Small intestine (tissue), 16 donors: ENCODE measurements at places on chromosomes 16 and 17. TPM values are rescaled to one million over a fixed set of nuclear protein-coding genes. Genes with fewer than 3 reads are reported as not detected.

GRCh38 chr16:29975811-29976511 lies 2.3 kb downstream of the TAOK2 start:
- no peaks in the 10 kb centered on the region for H3K27me3 ChIP-seq
- no peak overlapping the region for H3K27ac ChIP-seq
- H3K4me1 ChIP-seq, result no peaks in the 10 kb centered on the region
- peak overlapping the region; percentile 83 for H3K4me3 ChIP-seq
- DNase-seq, result no peak
- H3K36me3 ChIP-seq, result peaks cover 4% of the 10 kb centered on the region

DNA sequence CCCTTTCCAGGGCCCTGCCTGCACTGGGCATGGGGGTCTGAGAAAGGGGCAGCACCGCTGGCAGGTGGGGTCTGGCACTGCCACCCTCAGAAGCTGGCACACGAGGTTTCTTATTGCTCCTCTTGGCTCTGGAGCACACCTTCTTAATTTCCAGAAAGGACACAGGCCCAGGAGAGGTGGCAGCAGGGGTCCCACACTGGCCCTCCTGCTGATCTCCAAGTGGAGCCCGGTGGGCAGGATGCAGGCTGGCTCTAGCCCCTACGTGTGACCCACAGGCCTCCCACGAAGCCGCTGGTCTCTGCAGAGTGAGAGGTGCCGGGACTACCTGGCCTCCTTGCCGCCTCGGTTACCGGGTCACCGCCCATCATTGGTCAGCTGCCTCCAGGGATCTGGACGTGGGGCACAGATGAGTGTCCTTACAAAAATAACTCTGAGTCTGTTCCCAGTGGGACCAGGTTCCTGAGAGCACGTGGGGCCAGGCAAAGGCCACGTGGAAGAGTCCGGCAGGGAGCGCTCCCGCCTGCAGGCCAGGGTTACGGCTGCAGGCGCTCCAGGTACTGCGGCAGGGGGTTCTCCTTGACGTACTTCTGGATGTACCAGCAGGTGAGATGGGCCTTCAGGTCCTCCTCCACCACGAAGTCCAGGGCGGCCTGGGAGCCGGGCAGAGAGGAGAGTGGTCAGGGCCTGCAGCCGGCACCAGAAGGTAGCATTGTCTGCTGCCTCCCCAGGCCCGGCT lies 10.3 kb downstream of the NATD1 start:
- H3K36me3 ChIP-seq, result no peaks in the 10 kb centered on the region
- no peak overlapping the region for H3K4me3 ChIP-seq
- no peaks in the 10 kb centered on the region for H3K27me3 ChIP-seq
- no peak overlapping the region for H3K27ac ChIP-seq
- DNase-seq, result no peak

- H3K4me3 ChIP-seq, result no peak overlapping the region
- H3K36me3 ChIP-seq, result no peaks in the 10 kb centered on the region
- peak overlapping the region; percentile 47 for H3K27ac ChIP-seq
- H3K4me1 ChIP-seq, result peaks cover 18% of the 10 kb centered on the region
- H3K27me3 ChIP-seq, result no peaks in the 10 kb centered on the region
- peak; percentile 83 for DNase-seq
These were observed 118.4 kb downstream of the VPS53 start for GRCh38 chr17:596287-596686.

GRCh38 chr17:53721101-53721500 lies 101.6 kb upstream of the KIF2B start:
- H3K27ac ChIP-seq, result no peak overlapping the region
- no peaks in the 10 kb centered on the region for H3K4me1 ChIP-seq
- no peaks in the 10 kb centered on the region for H3K27me3 ChIP-seq
- no peak overlapping the region for H3K4me3 ChIP-seq
- no peaks in the 10 kb centered on the region for H3K36me3 ChIP-seq
- no peak for DNase-seq

GRCh38 chr16:69179328-69180010 lies 7.5 kb upstream of the SNTB2 start:
- H3K36me3 ChIP-seq, result no peaks in the 10 kb centered on the region
- peak overlapping the region; percentile 49 for H3K27ac ChIP-seq
- H3K4me1 ChIP-seq, result no peaks in the 10 kb centered on the region
- peak; percentile 70 for DNase-seq
- no peak overlapping the region for H3K4me3 ChIP-seq

GRCh38 chr17:67046398-67046797 lies 2.0 kb downstream of the CACNG1 start:
- no peak overlapping the region for H3K4me3 ChIP-seq
- peak; percentile 69 for DNase-seq
- H3K27ac ChIP-seq, result no peak overlapping the region
- no peaks in the 10 kb centered on the region for H3K27me3 ChIP-seq
- no peaks in the 10 kb centered on the region for H3K4me1 ChIP-seq

DNA sequence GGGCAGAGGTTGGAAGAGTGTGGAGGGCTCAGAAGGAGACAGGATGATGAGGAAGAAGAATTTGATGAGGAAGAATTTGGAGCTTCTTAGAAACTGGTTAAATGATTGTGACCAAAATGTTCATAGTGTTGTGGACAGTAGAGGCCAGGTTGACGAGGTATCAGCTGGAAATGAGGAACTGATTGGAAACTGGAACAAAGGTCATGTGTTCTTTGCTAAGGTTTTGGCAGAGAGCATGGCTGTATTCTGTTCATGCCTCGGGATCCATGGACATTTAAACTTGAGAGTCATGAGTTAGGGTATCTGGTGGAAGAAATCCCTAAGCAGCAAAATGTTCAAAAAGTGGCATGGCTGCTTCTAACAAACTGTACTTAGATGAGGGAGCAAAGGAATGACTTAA lies 19.3 kb downstream of the CHMP6 start:
- H3K4me1 ChIP-seq, result no peaks in the 10 kb centered on the region
- no peak overlapping the region for H3K4me3 ChIP-seq
- peaks cover 9% of the 10 kb centered on the region for H3K27me3 ChIP-seq
- H3K36me3 ChIP-seq, result no peaks in the 10 kb centered on the region
- no peak for DNase-seq

DNA sequence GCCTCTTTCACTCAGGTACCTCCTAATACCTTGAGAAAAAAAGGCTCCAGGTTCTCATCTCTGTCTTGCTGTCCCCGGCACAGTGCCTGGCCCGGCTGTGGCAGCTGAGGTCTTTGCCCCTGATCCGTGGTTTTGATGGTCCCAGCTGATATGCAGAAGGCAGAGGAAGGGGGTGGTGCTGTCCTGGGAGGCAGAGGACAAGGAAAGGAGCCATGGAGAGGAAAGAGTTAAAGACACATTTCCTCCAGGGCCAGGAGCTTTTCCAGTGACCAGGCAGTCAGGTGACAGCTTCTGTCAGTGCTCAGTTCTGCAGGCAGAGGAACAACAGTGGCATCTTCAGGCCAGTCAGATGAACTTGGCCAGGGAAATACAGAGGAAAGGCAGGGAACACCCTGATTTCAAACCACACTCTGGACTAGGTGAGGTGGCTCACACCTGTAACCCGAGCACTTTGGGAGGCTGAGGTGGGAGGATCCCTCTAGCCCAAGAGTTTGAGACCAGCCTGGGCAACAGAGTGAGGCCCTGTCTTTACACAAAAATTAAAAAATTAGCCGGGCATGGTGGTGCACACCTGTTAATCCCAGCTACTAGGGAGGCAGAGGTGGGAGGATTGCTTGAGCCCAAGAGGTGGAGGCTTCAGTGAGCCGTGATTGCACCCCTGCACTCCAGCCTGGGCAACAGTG lies 3.3 kb upstream of the COG1 start:
- no peaks in the 10 kb centered on the region for H3K36me3 ChIP-seq
- peak; percentile 78 for DNase-seq
- H3K27me3 ChIP-seq, result no peaks in the 10 kb centered on the region
- H3K4me1 ChIP-seq, result no peaks in the 10 kb centered on the region

DNA sequence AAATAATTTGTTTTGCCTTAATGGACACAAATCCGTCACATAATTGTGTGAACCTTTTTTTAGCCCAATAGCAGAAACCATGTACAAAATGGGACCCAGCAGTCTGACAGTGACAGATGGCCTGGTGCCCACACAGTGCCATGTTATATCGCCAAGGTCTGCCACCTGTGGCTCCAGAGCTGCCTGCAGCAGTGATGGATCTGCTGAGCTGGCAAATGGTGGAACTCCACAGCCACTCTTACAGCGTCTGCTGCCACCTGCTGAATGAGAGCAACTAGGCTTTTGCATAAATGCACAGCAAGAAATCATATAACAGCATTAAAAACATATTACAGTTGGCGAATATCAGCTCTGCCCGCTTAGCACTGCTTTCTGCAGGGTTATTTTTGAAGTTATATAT lies 59.4 kb downstream of the NUP93 start:
- H3K27me3 ChIP-seq, result no peaks in the 10 kb centered on the region
- no peak overlapping the region for H3K27ac ChIP-seq
- no peaks in the 10 kb centered on the region for H3K4me1 ChIP-seq

DNA sequence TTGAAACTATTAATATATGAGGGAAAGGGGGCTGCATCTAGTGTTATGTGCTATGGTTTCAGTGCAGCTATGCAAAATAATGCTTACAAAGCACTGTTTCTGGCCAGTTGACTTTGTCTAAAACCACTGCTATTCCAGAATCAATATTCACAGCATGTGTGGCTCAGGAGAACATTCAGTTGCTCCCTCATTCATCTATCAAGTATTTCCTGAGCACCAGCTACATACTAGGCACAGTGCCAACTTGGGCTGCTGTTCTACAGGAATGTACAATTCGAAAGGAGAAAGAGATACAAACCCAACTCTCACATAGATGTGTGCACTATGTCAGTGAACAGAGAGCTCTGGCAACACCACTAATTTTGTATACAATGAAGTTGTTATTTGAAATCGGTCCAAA lies 183.0 kb downstream of the PHKB start:
- peaks cover 9% of the 10 kb centered on the region for H3K36me3 ChIP-seq
- no peaks in the 10 kb centered on the region for H3K4me1 ChIP-seq
- H3K27ac ChIP-seq, result no peak overlapping the region
- no peaks in the 10 kb centered on the region for H3K27me3 ChIP-seq

- H3K27me3 ChIP-seq, result peaks cover 2% of the 10 kb centered on the region
- DNase-seq, result no peak
- peak overlapping the region; percentile 90 for H3K27ac ChIP-seq
- H3K4me3 ChIP-seq, result no peak overlapping the region
- peaks cover 9% of the 10 kb centered on the region for H3K36me3 ChIP-seq
- H3K4me1 ChIP-seq, result peaks cover 5% of the 10 kb centered on the region
These were observed 8.4 kb downstream of the MAF start for GRCh38 chr16:79592186-79592585.

NHLRC4 gene
- 0.45 TPM for polyA plus RNA-seq

FNDC8 gene
- polyA plus RNA-seq, result not detected

IGSF6 gene
- 6.5 TPM for polyA plus RNA-seq

DDX42 gene
- 128 TPM for polyA plus RNA-seq
